ENCODE measurements at places on chromosomes 1 and 21. TPM values are rescaled to one million over a fixed set of nuclear protein-coding genes. Genes with fewer than 3 reads are reported as not detected.
A peak's percentile ranks its signal among the peaks of the same experiment; 100 is the strongest.

- H3K27me3 ChIP-seq: no peaks in the 10 kb centered on the region
- no peak overlapping the region for H3K27ac ChIP-seq
- H3K4me3 ChIP-seq: no peak overlapping the region
- no peaks in the 10 kb centered on the region for H3K4me1 ChIP-seq
- no peak for DNase-seq
Measured at GRCh38 chr1:3746389-3746829, 5.8 kb upstream of the CCDC27 start.

GRCh38 chr1:201501144-201501543 is 5.8 kb downstream of the CSRP1 start:
- DNase-seq: no peak
- no peak overlapping the region for H3K4me3 ChIP-seq
- peaks cover 59% of the 10 kb centered on the region for H3K4me1 ChIP-seq
- peak overlapping the region; percentile 28 for H3K27ac ChIP-seq
- no peaks in the 10 kb centered on the region for H3K36me3 ChIP-seq

DNA sequence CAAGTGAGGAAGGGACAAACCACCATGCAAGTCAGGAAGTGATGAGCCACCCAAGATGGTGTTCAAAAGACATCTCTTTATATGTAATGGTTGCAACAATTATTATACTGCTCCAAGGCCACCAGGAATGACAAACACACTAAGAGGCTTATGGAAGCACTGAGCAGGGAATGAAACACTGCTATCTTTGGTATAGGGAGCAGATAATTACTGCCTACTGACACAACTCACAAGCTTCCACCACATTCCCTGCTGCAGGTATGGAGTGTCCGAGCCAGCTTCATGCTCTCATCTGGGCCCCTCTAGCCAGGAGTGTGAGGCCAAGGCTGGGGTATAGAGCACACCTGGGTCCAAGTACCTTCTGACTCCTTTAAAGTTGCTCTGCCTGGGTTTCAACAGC is 371.4 kb downstream of the HHAT start:
- H3K4me3 ChIP-seq: no peak overlapping the region
- no peaks in the 10 kb centered on the region for H3K27me3 ChIP-seq
- no peak overlapping the region for H3K27ac ChIP-seq

SMIM11 gene
- 1.3 TPM for total RNA-seq

DNA sequence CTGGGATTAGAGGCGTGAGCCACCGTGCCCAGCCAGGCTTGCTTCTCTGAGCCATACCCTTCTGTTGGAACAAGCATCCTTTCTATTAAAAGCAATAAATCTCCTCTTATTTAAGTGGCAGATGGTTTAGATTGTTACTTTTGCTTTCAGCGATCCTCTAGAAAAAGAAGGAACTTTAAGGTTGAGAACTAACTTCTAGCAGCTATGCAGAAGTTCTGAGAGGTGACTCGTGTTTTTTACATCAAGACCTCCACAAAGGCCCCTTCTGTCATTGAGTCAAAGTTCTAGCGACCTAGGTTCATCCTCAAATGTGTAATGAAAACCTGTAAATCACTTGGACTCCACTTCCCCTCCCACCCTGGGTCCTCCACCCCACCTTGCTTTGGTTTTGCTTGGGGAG is 30.8 kb downstream of the PLEKHO1 start:
- no peak overlapping the region for H3K27ac ChIP-seq
- H3K36me3 ChIP-seq: no peaks in the 10 kb centered on the region
- DNase-seq: no peak
- no peaks in the 10 kb centered on the region for H3K27me3 ChIP-seq
- no peaks in the 10 kb centered on the region for H3K4me1 ChIP-seq
- no peak overlapping the region for H3K4me3 ChIP-seq

DNA sequence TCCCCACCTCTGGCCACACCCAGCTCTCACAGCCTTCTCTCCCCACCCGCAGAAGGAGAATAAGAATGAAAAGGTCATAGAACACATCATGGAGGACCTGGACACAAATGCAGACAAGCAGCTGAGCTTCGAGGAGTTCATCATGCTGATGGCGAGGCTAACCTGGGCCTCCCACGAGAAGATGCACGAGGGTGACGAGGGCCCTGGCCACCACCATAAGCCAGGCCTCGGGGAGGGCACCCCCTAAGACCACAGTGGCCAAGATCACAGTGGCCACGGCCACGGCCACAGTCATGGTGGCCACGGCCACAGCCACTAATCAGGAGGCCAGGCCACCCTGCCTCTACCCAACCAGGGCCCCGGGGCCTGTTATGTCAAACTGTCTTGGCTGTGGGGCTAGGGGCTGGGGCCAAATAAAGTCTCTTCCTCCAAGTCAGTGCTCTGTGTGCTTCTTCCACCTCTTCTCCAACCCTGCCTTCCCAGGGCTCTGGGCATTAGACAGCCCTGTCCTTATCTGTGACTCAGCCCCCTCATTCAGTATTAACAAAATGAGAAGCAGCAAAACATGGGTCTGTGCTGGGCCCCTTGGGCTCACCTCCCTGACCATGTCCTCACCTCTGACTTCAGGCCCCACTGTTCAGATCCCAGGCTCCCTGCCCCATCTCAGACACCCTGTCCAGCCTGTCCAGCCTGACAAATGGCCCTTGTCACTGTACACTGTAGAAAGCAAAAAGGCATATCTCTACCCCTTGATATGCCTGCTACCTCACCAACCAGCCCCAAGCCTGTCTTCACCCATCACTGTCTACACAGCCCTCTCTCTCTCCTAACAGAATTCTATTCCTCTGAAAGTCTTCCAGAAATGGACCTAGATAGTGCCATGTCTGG is 3.2 kb downstream of the S100A9 start:
- H3K4me3 ChIP-seq: no peak overlapping the region
- no peaks in the 10 kb centered on the region for H3K27me3 ChIP-seq
- peaks cover 28% of the 10 kb centered on the region for H3K4me1 ChIP-seq
- no peak for DNase-seq
- no peak overlapping the region for H3K27ac ChIP-seq

DNA sequence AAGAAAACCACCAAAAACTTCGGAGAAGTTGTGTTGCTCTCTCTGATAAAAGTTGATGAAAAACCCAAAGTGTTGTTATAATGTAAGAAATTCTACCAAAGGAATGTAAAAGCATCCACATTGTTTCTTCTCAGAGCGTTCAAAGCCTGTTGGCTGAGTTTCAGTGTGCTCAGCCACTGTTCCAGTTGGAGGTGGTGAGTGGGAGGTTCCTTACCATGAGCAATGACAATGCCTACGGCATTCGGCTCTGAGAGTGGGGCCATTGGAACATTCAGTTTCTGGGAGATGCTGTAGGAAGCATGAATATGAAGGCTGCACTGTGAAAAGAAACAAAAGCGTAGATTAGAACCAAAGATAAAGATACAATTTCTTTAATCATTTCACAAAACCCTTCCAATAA is 20.5 kb upstream of the MYBPHL start:
- DNase-seq: no peak
- no peak overlapping the region for H3K4me3 ChIP-seq
- no peaks in the 10 kb centered on the region for H3K36me3 ChIP-seq
- no peak overlapping the region for H3K27ac ChIP-seq
- H3K27me3 ChIP-seq: no peaks in the 10 kb centered on the region
- H3K4me1 ChIP-seq: no peaks in the 10 kb centered on the region

DNA sequence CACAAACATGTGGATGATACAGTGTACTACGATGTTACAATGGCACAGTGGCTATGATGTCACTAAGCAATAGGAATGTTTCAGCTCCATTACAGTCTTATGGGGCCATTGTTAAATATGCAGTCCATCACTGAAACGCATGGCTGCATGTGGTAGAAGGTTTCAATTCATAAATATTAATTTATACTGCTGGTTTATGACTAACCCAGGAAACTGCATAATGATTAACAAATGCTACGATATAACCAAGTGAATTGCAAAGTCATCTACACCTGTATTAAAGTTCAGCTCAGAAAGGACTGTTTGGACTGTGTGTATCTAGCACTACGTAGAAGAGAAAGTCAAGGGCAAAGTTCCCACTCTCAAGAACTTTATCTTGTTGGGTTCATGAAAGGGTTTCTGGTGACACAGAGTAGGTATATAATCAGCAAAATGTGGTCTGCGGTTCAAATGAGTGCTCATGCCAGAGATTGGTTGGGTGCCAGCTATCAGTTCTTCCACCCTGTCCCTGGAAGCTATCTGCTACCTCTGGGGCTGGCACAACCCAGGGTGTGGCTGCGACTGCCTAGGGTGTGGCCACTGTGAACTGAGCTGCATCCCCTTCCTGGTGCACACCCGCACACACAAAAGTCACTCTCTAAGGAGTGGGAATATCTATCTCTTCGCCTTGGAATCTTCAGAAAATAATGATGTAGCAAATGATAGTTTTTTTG is 14.8 kb downstream of the MGST3 start:
- no peaks in the 10 kb centered on the region for H3K27me3 ChIP-seq
- H3K4me3 ChIP-seq: no peak overlapping the region
- H3K4me1 ChIP-seq: peaks cover 17% of the 10 kb centered on the region
- no peak for DNase-seq
- 0 out of 2 replicates have a peak, but pooled peaks cover 2% of the 10 kb centered on the region for H3K36me3 ChIP-seq
- H3K27ac ChIP-seq: no peak overlapping the region

DNA sequence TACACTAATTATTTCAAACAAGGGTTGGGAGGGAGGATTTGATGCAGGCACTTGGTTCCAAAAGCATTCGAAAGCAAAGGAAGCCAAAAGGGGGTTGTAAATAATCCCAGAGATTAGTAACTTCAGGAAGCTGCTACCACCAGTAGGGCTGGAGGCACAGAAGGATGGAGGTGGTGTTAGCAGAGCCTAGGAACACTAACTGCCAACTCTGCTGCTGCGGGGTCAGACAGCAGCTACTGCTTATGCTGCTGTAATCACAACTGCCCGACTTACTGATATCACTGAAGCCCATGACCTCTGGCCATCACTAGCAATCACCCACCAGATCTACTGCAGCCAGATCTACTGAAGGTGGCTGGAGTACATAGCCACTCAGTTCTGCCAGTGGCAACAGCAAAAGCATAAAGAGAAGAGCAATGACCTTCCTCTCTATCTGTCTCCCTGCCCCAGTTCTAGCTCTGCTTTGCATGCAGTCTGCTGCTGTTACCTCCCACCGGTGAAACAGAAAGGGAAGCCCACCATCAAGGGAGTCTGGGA is 408.5 kb downstream of the PLPP3 start:
- no peak overlapping the region for H3K4me3 ChIP-seq
- DNase-seq: no peak
- no peaks in the 10 kb centered on the region for H3K27me3 ChIP-seq
- H3K27ac ChIP-seq: no peak overlapping the region
- H3K36me3 ChIP-seq: no peaks in the 10 kb centered on the region
- no peaks in the 10 kb centered on the region for H3K4me1 ChIP-seq

- H3K36me3 ChIP-seq: no peaks in the 10 kb centered on the region
- no peak overlapping the region for H3K27ac ChIP-seq
- no peak overlapping the region for H3K4me3 ChIP-seq
- H3K4me1 ChIP-seq: no peaks in the 10 kb centered on the region
Measured at GRCh38 chr1:12333036-12333785, 103.4 kb downstream of the VPS13D start.

GRCh38 chr1:62013264-62013663 is 181.4 kb upstream of the L1TD1 start:
- DNase-seq: no peak
- H3K36me3 ChIP-seq: no peaks in the 10 kb centered on the region
- H3K4me1 ChIP-seq: no peaks in the 10 kb centered on the region
- no peaks in the 10 kb centered on the region for H3K27me3 ChIP-seq

DNA sequence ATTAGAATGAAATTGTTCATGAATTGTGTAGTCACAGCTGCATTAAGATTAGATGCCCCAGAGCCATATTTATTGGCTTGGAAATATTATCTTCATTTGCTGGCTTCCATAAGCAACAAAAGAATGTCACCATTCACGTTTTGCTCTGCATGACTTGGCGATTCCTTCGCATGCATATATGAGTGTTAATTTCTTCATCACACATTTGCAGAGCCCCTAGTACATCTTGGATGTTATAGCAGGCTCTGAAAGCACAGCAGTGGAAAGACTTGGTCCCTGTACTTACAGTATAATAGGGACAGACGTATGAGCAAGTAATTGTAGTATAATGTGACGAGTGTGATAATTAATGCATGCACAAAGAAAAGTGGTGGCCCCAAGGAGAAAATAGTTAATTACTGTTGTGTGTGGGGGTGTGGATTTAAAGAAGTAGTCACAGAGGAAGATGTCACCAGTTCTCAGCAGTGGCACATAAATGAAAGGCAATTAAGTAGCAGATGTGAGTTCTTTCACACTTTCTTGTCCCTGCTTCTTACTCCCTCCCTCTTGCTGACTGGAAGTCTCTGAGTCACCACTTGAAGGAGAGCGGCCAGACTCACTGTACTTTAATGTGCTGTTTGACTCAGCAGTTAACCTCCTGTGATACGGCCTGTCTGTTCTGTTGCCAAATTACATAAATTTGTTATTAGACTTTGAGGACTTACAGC is 21.0 kb downstream of the S100A10 start:
- peak overlapping the region; percentile 74 for H3K27ac ChIP-seq
- no peaks in the 10 kb centered on the region for H3K36me3 ChIP-seq
- no peak overlapping the region for H3K4me3 ChIP-seq
- H3K27me3 ChIP-seq: no peaks in the 10 kb centered on the region
- peaks cover 93% of the 10 kb centered on the region for H3K4me1 ChIP-seq

- H3K4me3 ChIP-seq: no peak overlapping the region
- H3K4me1 ChIP-seq: no peaks in the 10 kb centered on the region
- no peaks in the 10 kb centered on the region for H3K27me3 ChIP-seq
- no peak overlapping the region for H3K27ac ChIP-seq
Measured at GRCh38 chr1:36134505-36135329, 9.7 kb upstream of the COL8A2 start.

GRCh38 chr1:61436016-61436415 is 288.9 kb downstream of the TM2D1 start:
- peaks cover 20% of the 10 kb centered on the region for H3K4me1 ChIP-seq
- no peaks in the 10 kb centered on the region for H3K36me3 ChIP-seq
- peak overlapping the region; percentile 26 for H3K27ac ChIP-seq
- H3K4me3 ChIP-seq: no peak overlapping the region
- H3K27me3 ChIP-seq: no peaks in the 10 kb centered on the region

DNA sequence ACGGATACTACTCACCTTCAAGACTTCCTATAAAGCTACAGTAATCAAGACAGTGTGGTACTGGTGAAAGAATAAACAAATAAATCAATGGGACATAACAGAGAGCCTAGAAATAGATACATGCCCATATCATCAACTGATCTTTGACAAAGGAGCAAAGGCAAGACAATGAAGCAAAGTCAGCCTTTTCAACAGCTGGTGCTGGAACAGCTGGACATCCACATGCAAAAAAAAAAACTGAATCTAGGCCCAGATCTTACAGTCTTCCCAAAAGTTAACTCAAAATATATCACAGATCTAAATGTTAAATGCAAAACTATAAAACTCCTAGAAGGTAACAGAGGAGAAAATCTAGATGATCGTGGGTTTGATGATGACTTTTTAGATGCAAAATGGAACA is 170.3 kb downstream of the MIS18A start:
- no peak for DNase-seq
- H3K27ac ChIP-seq: no peak overlapping the region
- no peaks in the 10 kb centered on the region for H3K27me3 ChIP-seq
- H3K36me3 ChIP-seq: no peaks in the 10 kb centered on the region
